ENCODE measurements at places on chromosomes 12 and 14. TPM values are rescaled to one million over a fixed set of nuclear protein-coding genes. Genes with fewer than 3 reads are reported as not detected.

Gene LPAR5
- 8.1 TPM for total RNA-seq

- DNase-seq: no peak
Measured at GRCh38 chr12:33825442-33825841, 196.9 kb upstream of the ALG10 start.

DNA sequence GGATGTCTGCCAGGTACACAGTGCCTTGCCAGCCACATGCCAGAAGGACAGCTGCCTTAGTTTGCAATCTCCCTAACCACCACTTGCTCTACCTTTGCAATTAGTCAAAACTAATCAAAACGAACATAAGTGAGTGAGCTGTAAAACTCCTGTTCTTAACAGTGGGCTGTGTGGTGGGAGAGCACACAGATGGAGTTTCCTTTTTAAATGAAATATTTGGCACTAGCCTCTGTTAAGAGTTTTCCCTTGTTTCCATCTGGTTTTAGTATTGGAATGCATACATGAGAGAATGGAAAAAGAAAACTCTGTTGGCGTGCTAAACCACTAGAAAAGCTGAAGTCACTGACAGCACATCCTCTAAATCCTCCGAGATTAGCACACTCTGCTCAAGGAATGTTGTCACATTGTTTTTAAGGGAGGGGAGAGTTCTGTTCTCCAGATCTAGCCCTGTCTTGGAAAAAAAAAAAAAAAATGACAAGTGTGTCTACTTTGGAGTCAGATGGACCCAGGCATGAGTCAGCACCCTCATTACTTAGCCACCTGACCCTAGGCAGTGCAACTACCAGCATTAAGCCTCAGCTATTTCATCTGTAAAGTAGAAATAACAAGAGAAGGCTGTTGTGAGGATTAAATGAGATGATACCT lies 83.9 kb downstream of the STXBP6 start:
- DNase-seq: no peak

DNA sequence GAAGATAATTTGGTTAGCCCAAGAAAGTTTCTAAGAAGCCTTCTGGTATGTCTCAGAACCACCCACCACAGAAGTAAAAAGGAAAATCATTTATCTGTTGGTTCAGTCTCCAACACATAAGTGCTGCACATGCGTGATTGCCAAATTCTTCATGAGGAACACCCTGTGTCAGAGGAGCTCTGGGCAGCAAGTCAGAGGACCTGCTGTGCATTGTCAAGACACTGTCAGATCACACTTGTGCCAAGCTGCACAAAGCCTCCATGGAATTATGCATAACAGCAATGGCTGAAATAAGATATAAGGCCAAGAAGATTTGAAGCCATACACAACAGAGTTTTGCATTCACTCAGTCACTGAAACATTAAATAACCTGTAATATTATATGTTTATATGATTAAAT lies 1304.7 kb upstream of the FLRT2 start:
- DNase-seq: no peak

- DNase-seq: no peak
Measured at GRCh38 chr14:56659378-56659777, 79.8 kb downstream of the TMEM260 start.

DNA sequence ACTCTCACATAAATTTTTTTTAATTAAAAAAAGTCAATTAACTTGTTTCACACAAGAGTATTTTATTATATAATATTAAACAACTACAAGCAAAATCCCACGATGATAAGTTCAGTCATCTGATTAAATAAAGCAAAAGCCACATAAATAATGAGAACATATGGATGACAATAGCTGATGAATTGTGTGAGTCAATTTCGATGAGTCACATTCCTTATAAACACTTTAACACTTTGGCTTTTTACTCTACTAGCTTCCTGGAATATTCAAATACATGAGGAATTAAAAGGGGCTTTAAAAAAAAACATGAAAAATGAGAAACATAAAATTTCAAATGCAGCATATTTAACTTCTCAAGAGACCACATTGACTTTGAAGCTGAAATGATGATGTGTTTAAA lies 95.3 kb downstream of the BCAT1 start:
- DNase-seq: no peak

All from activated CD8-positive, alpha-beta T cell treated with anti-CD3 and anti-CD28 coated beads for 36 hours (primary cell).